ENCODE measurements at places on chromosomes 13 and 19.

DNA sequence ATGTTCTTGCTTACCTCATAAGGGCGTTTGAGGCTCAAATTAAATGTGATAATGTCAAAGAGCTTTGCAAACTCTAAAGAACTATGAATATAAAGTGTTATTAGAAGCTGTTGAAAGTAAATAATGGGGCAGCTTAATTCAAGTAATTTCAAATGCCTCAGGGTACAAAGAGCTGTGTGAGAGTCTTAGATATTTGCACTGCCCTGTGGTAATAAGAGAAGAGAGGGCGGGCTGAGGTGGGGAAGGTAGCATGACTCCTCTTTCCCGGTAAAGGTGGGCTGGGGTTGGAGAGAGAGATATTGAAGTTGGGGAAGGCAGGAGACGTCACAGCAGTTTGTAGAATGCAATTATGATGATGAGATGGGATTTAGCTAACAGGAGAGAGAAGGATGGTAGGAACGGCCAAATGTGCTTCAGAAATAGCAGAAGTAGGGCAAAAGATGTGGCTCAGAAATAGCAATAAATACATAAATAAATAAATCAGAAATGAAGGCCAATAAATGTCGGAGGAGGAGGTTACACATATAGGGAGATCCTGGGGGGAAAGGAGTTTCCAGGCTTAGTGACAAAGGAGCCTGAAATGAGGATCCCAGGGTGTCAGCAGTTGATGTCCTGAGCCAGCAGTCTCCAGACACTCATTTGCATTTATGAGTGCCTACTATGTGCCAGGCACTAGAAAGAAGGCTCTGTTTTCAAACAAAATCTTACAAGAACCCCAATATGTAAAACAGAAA lies 35.7 kb upstream of the RCBTB2 start:
- no peak for DNase-seq

GRCh38 chr19:33399745-33400681 lies 26.5 kb downstream of the CEBPG start:
- DNase-seq, result no peak

GRCh38 chr13:51618626-51619025 lies 34.4 kb downstream of the WDFY2 start:
- no peak for DNase-seq

- peak; percentile 48 for DNase-seq
Measured at GRCh38 chr19:50896591-50897190, 14.5 kb downstream of the KLK4 start.

DNA sequence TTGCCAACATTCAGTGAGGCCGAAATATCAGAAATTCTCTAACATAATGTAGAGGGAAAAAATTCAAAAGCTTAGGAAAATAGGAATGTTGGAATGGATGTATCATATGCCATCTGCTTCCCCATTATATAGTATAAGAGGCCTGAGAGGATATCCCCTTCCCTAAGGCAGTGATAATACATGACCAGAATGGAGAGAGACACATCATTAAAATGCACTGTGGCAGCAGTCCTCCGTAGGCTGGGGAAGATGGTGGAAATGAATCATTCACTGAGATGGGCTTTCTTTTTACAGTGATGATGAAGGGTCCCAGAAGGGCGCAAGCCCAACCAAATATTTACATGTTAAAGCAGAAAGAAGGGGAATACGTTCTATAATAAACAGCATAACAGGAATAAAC lies 799.1 kb upstream of the SPRY2 start:
- no peak for DNase-seq

- DNase-seq, result no peak
Measured at GRCh38 chr13:48556817-48557216, 23.9 kb upstream of the RCBTB2 start.

DNA sequence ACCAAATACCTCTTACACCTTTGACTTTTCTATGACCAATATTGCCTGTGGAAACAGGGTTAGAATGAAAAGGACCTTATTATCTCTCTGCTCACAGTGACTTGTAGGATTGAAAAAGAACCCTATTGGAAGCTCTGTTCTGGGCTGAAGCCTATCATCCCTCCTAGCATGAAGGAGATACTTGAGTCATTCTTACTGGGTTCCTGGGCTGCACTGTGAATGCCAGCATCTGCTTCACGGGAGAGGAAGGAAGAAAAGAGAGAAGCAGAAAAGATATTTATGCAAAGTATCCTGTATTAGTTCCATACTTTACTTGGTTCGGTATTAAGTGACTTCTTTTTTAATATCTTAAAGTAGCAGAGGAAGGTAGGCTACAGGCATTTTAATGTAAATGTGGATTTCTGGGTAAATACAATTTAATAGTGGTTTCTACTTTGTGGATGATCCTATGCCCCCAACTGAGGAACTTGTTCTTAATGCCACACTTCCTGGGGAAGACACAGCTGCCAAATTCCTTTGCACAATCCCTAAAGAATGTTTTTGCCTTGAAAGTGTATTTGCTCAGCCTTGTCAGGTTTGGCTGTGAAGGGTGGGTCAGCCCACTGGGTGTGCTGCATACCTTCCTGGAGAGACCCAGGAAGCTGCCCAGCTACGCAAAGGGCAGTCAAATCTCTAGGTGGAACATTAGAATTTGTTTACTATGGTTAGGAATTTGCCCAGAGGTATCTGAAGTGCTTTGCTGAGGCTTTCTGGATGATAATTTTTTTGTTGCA lies 13.7 kb upstream of the SCEL start:
- peak; percentile 54 for DNase-seq

DNA sequence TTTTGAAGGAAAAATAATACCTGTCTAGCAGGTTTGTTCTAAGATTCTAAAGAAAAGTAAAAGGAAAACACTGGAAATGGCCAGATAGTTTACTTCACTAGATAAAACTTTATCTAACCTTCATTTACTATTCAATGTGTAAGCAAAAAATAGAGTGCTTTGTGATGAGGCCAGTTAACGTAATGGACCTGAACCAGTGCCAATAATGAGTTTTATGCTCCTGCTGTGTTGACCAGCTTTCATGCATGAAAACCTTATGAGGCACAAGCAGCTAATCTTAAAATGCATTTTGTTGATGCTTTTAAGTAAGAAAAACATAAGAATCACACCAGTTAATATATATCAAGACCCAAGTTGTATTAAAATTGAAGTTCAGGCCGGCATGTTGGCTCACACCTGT lies 617.2 kb upstream of the GPC6 start:
- DNase-seq, result no peak

DNA sequence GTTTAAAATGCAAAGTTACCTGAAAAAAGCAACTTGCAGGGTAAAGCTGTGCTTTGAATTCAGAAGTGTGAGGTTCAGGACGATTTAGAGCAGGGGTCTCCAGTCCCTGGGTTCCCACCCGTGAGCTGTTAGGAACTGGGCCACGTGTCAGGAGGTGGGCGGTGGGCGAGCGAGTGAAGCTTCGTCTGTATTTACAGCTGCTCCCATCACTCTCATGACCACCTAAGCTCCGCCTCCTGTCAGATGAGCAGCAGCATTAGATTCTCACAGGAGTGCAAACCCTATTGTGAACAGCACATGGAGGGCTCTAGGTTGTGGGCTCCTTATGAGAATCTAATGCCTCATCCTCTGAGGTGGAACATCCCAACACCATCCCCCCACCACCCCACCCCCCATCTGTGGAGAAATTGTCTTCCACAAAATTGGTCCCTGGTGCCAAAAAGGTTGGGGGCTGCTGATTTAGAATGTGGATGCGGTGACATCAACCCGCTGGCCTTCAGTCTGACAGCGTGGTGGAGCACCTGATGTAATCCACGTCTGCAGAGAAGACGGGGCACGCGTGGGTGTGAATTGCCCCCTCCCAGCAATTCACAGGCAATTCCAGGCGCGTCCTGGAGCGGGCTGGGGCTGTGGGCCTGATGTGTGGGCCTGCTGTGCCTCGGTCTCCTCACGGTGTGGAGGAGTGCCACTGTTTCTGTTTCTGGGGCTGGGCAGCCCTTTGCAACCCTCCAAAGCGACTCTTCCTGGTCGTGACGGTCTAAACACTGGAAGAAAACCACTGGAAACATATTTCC lies 214.0 kb upstream of the SOX1 start:
- no peak for DNase-seq

- no peak for DNase-seq
Measured at GRCh38 chr19:44050740-44051649, 841 bp upstream of the ZNF223 start.

GRCh38 chr13:50518781-50519201 lies 324.7 kb downstream of the DLEU7 start:
- DNase-seq, result no peak

DNA sequence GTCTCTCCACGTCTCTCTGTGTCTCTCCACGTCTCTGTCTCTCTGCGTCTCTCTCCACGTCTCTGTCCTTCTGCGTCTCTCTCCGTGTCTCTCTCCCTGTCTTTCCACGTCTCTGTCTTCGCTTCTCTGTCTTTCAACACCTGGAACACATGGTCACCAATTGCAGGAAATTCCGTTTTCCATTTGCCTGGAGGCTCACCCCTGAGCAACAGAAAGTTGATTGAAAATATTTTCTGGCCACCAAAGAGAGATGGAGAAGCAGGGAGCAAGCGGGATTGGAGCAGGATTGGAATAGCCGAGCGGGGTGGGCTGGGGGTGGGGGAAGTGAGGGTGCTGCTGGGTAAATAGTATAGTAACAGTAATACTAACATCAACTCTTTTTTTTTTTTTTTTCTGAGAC lies 1.7 kb downstream of the KANK2 start:
- no peak for DNase-seq

DNA sequence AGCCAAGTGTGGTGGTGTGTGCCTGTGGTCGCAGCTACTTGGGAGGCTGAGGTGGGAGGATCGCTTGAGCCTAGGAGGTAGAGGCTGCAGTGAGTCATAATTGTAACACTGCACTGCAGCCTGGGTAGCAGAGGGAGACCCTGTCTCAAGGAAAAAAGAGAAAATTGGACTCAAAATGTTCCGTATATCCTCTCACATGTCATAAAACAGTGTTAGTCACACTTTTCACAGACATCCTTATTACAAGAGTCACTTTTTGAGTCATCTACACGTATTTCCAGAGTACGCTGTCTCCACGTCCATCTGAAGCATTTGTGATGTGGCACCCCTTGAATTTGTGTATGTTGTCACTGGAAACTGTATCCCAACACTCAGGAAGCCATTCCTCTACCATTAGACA lies 133.0 kb downstream of the SIPA1L3 start:
- no peak for DNase-seq

DNA sequence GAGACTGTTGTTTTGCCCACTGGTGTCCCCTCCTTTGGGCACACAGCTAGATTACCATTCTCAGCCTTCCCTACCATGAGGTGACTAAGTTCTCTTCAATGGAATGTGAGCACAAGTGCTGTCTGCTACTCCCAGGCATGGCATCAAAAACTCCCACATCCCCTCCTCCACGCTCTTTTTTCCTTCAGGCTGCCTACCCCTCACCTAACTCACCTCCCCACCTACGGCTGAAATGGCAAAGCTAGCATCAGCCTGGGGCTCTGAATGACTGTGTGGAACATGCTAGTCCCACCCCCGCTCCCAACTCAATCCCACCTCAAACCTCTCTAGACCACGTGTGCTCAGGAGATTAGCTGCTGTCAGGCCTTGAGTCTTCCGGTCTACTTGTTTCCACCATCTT lies 512.2 kb downstream of the DIAPH3 start:
- no peak for DNase-seq

DNA sequence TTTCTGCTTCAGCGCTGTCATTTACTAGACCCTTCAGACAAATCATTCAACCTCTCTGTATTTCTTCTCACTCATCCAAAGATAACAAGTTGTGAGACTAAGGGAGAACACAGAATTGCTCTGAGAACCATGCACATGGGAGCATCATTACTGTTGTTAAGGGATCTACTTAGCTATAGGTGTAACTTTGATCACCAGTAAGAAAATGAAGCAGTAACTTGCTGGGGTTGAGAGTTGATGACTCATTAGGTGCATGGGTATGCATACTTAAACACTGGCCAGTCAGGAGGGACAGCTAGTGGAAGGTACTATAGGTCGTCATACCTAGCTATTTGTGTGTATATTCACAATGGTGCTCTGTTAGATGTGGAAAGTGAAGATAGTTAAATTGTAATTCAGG lies 61.5 kb downstream of the B3GLCT start:
- DNase-seq, result no peak

Data from LoVo (cell line).